ENCODE measurements at places on chromosomes 4 and X.

DNA sequence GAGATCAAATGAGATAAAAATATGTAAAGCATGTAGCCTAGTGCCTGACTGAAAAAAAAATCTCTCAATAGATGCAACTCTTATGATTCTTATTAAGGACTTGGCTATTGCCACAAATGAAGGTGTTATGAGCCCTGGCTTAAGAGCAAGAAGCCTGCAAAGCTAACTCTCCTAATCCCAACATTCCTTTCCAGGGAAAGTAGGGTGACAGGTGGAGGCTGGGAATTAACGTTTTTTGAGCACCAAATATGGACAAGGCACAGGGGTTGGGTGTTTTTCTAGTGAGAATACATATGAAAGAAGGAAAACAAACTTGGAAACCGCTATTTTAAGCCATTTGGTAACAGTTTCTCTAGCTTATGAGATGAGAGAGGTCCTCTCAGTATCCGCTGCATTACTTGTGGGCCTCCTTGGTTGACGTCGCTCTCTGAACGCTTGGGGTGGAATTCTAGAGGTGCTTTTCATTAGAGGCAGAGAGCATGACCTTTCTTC is 2.4 kb downstream of the RHOH start:
- H3K27ac ChIP-seq: peak overlapping the region; percentile 98
- H3K27me3 ChIP-seq: no peaks in the 10 kb centered on the region
- peaks cover 69% of the 10 kb centered on the region for H3K36me3 ChIP-seq
- peaks cover 41% of the 10 kb centered on the region for H3K4me1 ChIP-seq
- peak overlapping the region; percentile 94 for H3K4me3 ChIP-seq

DNA sequence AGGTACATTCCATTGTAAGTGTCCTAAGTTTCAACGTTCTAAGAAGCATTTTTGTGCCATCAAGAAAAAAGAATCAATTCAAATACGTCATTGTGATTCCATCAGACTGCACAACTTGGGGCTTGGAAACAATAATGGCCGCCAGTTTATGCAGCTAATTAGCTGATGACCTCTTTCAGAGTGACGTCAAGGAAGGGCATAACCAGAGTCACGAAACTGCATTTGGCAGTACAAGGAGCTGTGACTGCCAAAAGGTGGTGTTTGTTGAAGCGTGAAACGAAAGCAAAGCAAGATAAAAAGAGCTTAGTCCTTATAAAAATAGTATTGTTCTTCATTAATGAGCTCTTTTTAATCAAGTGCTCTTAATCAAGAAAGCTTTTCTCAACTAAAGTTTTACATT is 81.1 kb upstream of the SH3RF1 start:
- DNase-seq: no peak
- no peaks in the 10 kb centered on the region for H3K27me3 ChIP-seq
- H3K4me1 ChIP-seq: no peaks in the 10 kb centered on the region
- H3K36me3 ChIP-seq: no peaks in the 10 kb centered on the region
- no peak overlapping the region for H3K4me3 ChIP-seq

- no peaks in the 10 kb centered on the region for H3K27me3 ChIP-seq
- peaks cover 27% of the 10 kb centered on the region for H3K4me1 ChIP-seq
- H3K36me3 ChIP-seq: peaks cover 27% of the 10 kb centered on the region
These were observed 661 bp upstream of the RBM41 start for GRCh38 chrX:107119283-107119682.

DNA sequence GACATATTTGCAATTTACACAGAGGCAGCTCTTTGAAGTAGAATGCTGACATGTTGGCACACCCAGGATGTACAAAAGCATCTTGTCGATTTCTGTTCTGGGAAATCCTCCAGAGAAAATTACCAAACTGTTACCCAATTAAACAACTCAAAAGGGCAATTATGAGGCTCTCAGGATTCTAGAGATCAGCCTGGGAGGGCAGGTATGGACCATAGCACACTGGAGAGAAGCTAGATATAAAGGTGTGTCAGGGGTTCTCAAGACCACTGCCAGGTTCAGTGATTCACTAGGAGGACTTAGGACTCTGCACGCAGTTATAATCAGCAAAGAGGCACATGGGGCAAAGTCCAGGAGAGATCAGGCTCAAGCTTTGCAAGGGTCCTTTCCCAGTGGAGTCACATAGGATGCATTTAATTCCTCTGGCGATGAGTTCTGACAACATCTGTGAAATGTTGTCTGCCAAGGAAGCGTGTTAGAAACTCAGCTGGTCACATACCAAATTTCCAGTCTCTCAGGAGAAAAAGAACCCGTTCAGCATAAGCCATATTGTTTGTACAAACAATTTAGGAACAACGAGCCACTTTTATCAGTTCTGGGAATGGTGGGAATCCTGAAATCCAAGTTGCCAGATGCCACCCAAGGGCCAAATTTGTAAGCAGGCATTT is 100.8 kb downstream of the SYTL5 start:
- no peak overlapping the region for H3K4me3 ChIP-seq
- no peak overlapping the region for H3K27ac ChIP-seq
- H3K36me3 ChIP-seq: no peaks in the 10 kb centered on the region
- peaks cover 2% of the 10 kb centered on the region for H3K27me3 ChIP-seq
- DNase-seq: no peak

DNA sequence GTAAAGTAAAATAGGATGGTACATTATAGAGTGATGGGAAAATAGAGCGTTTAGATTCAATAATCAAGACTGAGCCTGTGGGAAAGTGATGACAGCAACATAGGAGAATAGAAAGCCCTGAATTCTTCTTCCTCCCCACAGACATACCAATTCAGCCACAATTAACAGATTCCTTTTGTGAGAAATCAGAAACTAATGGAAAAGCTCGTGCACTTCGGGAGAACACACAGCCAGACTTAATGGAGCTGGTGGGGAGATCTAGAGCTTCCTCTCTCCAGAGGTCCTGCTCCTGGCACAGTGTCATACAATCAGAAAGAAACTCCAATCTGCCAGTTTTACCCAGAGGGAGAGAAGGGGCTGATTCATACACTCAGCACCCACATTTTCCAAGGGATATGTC is 676.3 kb upstream of the BOD1L1 start:
- H3K27me3 ChIP-seq: no peaks in the 10 kb centered on the region
- no peak overlapping the region for H3K27ac ChIP-seq
- no peaks in the 10 kb centered on the region for H3K36me3 ChIP-seq
- no peak overlapping the region for H3K4me3 ChIP-seq
- no peaks in the 10 kb centered on the region for H3K4me1 ChIP-seq

DNA sequence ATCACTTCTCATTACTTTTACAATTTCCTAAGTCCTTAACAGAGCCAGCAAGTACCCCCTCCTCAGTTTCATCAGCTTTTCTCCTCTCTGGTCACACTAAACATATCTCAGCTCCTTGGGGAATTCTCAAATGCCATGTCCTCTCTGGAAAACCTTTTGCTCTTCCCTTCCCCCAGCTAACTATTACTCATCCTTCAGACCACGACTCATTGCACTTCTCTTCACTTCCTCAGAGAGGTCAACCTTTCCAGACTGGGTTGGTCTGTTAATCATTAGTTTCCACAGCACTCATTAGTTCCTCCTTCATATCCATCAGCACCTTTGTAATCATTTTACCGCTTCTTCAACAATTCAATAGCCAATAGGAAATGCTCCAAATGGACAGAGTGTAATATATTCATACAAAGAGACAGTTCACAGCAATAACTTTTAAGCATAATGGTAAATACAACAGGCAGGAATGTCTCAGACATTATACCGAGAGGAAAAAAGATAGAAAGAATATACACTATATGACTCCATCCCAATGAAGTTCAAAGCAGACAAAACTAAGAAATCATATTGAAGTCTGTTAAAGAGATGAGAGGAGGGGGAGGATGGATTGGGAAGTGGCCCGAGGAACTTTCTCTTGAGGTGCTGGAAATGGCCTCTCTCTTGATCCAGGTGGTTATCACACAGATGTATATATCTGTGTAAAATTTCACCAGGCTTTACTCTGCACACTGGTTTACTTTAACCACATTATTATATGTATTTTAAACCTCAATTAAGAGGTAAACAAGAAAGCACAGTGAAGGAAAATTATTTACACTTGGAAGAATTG is 39.6 kb downstream of the DDX60L start:
- peaks cover 60% of the 10 kb centered on the region for H3K36me3 ChIP-seq
- peaks cover 6% of the 10 kb centered on the region for H3K4me1 ChIP-seq
- H3K27ac ChIP-seq: no peak overlapping the region
- DNase-seq: no peak
- H3K27me3 ChIP-seq: no peaks in the 10 kb centered on the region

DNA sequence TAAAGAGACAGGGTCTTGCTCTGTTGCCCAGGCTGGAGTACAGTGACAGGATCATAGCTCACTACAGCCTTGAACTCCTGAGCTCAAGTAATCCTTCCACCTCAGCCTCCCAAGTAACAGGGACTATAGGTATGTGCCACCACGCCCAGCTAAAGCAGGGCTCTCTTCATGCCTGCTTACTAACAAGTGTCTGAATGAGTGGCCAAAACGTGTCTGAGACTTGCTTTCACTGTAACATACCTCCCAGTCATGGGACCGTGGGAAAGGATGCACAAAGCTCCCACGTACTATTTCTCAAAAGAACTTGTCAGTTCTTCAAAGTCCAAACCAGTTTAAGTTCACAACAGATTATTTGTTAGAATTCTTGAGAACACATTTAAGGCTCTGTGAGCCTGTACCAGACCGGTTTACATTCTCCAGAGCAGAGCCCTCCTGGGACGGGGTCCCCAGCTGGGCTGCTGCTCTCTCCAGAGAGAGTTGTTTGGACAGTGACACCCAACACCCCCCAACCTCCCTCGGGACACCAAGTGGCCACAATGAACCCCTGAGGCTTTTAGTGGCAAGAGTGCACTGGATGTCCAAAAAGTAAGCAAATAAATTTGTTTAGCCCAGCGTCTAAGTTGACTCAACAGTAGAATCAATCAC is 24.1 kb downstream of the SH3KBP1 start:
- no peak overlapping the region for H3K4me3 ChIP-seq
- no peak for DNase-seq
- H3K36me3 ChIP-seq: peaks cover 5% of the 10 kb centered on the region

DNA sequence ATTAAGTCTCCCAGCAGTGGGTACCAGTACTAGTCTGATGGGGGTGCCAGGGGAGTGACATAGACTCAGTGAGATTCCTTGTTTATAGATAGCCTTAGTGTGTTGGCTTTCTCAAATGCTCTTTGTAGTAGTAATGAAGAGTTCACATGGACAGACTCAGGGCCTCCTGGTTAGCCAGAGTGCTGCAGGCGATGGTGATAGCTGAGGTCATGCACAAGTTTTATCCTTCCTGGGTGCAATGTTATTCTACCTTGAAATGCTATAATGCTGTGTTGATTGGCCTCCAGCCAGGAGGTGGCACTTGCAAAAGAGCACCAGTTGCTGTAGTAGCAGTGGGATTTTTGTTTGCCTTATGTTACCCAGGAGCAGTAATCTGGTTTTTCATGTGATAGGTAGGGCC is 35.5 kb upstream of the ADH4 start:
- no peak overlapping the region for H3K4me3 ChIP-seq
- no peaks in the 10 kb centered on the region for H3K27me3 ChIP-seq
- DNase-seq: no peak
- no peaks in the 10 kb centered on the region for H3K4me1 ChIP-seq
- no peak overlapping the region for H3K27ac ChIP-seq
- H3K36me3 ChIP-seq: no peaks in the 10 kb centered on the region

- no peak for DNase-seq
- H3K4me1 ChIP-seq: peaks cover 4% of the 10 kb centered on the region
- H3K27me3 ChIP-seq: peaks cover 1% of the 10 kb centered on the region
- no peak overlapping the region for H3K4me3 ChIP-seq
These were observed 55.7 kb downstream of the SEPSECS start for GRCh38 chr4:25104591-25104990.

DNA sequence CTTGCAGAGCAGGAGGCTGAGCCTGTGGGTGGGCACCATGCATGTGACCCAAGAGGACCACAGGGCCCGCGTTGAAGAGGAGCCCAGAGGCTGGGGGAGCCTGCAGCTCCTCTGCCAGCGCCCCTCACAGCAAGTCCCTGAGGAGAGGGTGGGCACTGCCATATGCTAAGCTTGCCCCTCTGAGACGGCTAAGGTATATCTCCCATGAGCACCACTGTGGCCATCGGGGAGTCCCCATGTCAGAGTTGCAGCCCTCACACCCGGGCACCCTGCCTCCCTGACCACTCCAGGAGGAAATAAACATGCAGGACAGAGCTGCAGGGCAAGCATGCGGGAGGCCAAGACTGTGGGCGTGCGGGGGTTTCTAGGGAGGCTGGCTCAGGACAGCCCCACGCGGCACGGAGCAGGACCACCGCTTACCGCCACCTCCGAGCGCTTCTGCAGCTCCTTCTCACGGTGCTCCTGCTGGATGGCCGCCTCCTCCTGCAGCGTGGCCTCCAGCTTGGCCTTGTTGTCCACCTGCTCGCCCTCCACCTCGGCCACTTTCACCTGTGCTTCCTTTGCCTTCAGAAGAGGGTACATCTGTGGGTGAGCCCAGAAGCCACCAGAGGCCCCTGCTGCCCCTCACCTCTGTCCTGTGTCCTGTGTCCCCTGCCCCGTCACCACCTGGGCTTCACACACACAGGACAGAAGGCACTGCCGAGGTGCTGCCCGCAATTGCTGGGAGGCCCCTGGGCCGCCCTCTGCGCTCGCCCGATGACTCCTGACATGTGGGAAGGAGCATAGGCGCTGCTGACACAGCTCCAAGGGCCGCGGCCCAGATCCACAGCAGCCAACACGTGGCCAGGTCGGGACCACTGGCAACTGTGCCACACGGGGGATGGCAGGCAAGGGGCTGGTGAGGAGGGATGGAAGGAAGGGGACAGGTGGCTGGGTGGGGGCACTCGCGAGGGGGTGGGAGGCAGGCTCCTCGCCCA is 29.8 kb downstream of the FGFR3 start:
- peaks cover 24% of the 10 kb centered on the region for H3K36me3 ChIP-seq
- H3K27me3 ChIP-seq: no peaks in the 10 kb centered on the region
- no peak overlapping the region for H3K27ac ChIP-seq
- DNase-seq: no peak

DNA sequence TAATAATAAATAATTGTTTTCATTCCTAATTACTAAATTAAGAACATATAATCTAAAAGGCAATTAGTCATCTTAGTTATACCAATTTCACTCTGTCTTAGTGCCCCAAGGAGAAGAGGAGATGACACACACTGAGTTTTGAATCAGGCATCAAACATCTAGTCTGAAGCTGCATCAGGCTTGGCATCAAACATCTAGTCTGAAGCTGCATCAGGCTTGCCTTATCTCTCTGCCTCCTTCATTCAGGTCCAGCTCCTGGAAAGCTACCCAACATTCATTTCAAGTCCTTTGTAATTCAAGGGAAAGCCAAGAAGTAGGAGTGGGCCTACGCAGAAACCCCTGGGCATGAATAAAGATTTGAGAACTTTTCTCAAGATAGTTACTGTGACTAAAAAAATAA is 62.2 kb downstream of the SH3RF1 start:
- DNase-seq: no peak
- H3K27me3 ChIP-seq: peaks cover 2% of the 10 kb centered on the region
- H3K4me1 ChIP-seq: no peaks in the 10 kb centered on the region
- H3K4me3 ChIP-seq: no peak overlapping the region

- no peak for DNase-seq
- no peak overlapping the region for H3K4me3 ChIP-seq
- no peaks in the 10 kb centered on the region for H3K36me3 ChIP-seq
- no peak overlapping the region for H3K27ac ChIP-seq
- H3K4me1 ChIP-seq: no peaks in the 10 kb centered on the region
- no peaks in the 10 kb centered on the region for H3K27me3 ChIP-seq
These were observed 1584.8 kb upstream of the ADGRL3 start for GRCh38 chr4:59615316-59615715.
